Globus pallidus (tissue), 1 donor: ENCODE measurements at places on chromosomes 3 and 15.

DNA sequence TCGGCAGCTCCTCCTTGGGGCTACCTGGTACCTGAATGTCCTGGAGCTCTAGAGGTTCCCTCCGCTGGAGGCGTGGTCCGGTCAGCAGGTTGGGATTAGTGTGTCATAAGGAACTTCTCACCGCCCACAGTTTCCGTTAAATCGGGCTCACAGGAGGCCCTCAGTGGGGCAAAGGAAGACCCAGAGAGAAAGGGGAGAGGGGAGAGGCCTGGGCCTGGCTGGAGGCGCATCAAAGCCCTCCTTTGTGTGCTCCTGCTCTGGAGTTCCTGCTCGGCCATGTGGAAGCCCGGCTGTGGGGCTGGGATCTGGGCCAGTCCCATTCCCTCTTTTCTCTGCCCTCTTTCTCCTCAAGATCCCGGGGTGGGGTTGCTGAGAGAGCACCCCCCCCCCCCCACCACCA, at the start of gene RLBP1:
Gene RLBP1 (minus strand): TSS at position 37 of the 400 bp plus-strand sequence. CDS start 2,604 bp downstream, outside the sequence.
- DNase-seq: peak; percentile 52

- DNase-seq: no peak
These were observed 183.3 kb upstream of the ADAMTS9 start for GRCh38 chr3:64870876-64871646.

DNA sequence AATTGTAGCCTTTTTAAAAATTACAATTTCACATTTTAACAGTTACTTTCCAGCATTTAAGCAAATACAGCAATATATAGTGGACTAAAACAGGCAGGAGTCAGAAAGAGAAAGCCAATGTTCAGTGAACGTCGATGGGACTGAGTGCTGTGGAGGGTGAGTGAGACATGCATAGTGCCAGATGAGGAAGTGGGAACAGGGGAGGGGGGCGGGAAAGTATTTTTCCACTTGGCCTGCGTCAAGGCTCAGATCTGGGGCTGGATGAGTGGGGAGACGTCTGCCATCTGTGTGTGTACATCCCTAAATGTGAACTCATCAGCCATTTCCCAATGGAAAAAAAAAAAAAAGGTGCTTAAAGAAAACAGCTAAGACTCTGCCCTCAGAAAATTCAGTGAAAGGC, 19.2 kb upstream of the RAD18 start:
- DNase-seq: peak; percentile 34

- no peak for DNase-seq
These were observed 174.1 kb upstream of the SLCO3A1 start for GRCh38 chr15:91679447-91679846.

GRCh38 chr15:99604865-99605264, 39.1 kb downstream of the MEF2A start:
- no peak for DNase-seq

DNA sequence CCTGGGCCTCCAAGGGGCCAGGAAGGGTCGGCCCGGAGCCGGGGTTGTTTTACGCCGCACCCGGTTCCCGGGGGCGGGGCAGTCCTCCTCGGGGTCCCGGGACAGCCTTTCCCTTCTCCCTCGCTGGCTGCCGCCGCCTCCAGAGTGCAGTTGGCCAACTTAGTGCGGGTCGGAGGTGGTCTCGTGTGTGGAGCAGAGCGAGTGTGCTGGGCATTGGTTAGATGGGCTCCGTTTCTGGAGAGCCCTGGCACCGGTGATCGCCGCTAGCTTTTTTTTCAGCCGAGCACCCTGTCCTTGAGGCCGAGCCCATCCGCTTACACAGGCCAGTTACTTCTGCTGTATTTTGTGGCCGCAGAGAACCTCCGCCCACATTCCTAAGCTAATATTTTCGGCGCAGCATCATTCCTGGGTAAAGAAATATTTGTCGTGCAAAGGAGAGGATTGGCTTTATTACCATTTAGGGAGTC, 585 bp downstream of the KIF23 start:
- DNase-seq: no peak
